ENCODE measurements at places on chromosomes 3 and 15.
A peak's percentile ranks its signal among the peaks of the same experiment; 100 is the strongest.

- DNase-seq, result no peak
Measured at GRCh38 chr3:6528951-6529350, 332.0 kb upstream of the GRM7 start.

GRCh38 chr3:87052499-87053260 lies 61.7 kb upstream of the VGLL3 start:
- no peak for DNase-seq

- DNase-seq, result no peak
Measured at GRCh38 chr15:78242128-78242527, 7.8 kb upstream of the ACSBG1 start.

DNA sequence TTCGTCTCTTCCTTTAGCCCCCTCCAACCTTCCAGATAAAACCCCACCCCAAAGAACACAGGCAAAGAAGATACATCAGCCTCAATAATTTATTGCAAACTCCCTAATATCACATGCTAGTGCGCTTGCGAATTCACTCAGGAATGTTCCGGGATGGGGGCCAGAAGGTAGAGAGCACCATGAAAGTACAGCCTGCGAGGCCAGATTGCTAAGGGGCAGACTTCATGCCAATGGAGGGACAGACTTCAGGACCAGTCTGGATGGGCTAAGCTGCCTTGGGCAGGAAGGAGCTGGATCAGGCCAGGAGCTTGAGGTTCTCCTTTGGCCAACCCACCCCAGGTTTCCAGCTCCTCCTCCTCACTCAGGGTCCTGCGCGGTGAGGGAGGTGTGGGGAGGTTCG lies 13.4 kb downstream of the CIDEC start:
- no peak for DNase-seq

DNA sequence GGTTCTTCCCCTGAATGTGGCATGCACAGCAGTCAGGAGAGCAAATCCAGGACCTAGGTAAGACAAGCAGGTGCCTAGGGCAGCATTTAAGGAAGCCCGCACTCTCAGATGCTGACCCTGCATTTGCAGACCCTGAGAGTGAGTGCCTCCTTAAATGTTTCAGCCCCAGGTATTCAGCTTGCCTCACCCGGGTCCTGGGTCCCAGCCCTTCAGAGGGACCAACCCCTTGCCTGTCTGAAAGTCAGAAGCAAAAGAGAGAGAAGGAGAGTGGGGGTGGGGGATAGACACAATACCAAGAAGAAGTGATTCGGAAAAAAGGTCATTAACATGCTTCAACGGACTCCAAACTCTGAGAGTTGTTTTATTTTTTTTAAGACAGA lies 75.0 kb downstream of the MEGF11 start:
- DNase-seq, result no peak

DNA sequence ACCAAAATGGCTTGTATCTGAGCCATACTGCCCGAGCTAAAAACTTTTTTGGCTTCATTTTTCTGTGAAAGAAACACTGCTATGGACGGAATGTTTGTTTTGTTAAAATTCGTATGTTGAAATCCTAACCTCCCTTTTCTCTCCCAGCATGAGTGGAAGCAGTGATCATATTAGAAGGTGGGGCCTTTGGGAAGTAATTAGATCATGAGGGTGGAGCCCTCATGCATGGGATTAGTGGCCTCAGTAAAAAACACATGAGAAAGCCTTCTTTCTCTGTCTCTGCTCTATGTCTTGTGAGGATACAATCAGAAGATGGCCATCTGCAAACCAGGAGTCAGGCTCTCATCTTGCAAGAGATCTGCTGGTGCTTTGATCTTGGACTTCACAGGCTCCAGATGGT lies 7.4 kb upstream of the FNDC3B start:
- no peak for DNase-seq

GRCh38 chr3:196656213-196656612 lies 16.7 kb downstream of the NRROS start:
- DNase-seq, result no peak

- no peak for DNase-seq
Measured at GRCh38 chr3:87478716-87479115, 202.3 kb upstream of the POU1F1 start.

DNA sequence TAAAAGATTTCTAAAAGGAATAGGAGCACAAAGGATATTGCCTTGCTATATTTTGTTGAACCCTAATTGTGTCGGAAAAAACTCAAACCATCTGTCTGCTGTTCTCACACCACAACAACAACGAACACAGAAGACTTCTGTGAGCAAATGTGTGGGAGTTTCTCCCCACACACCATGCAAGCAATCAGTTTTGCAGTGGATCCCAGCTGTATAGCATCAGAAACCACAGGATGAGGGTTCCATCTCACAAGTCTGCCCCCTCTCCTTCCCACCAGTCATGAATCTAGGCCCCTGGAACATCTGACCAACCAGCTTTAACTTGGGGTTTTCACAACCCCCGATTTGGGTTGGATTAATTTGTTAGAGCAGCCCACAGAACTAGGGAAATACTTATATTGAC lies 91.3 kb upstream of the SLC4A7 start:
- DNase-seq, result no peak

DNA sequence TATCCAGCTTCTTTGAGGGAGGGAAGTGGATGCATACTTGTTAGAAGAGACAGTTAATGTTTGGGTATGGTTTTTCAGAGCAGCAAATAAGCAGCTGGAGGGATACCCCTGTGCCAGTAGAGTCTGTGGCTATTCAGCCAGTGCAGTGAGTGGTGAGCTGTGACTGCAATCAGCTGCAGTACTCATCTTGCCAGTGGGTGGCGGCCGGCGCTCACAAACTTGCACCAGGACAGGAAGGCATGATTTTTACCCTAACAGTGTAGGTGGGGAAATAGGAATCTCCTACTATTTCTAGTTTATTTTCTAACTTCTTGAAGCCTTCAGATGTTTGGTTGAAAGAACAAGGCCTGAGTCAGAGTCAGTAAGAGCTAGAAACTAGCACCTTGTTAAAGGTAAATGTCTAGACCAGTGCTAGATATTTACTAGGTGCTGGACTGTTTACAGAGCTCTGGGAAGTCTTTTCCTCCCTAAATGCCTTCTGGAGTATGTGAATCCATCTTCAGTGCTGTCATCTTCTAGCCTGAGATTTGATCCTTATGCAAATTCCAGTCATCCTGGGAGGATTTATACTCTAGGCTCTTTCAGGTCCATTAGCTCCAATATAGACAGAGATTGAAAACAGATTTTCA lies 23.6 kb downstream of the TIMP4 start:
- no peak for DNase-seq

DNA sequence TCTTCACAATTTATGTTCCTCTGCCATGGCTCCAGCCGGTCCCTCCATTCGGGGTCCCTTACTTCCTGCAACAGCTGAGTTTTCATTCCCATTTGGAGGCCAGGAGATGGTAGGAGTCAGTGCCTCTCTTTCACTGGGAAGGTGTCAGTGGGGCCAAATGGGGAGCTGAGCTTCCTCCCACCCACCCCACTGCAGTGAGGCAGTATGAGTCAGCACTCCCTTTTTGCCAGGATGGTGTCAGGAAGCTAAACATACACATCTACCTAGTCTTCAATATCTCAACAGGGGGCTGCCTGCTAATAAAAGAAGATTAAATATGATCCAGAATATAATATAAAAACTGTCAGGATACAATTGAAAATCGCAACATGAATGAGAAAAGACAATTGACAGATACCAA lies 12.7 kb upstream of the ACTC1 start:
- DNase-seq, result no peak

GRCh38 chr3:126982471-126983175 lies at the start of gene PLXNA1:
TSS of gene PLXNA1 (plus strand) at chr3:126983115. CDS start at chr3:126988594, 5,479 bp downstream.
- peak; percentile 47 for DNase-seq

GRCh38 chr15:95595759-95596158 lies 734.7 kb upstream of the NR2F2 start:
- no peak for DNase-seq

GRCh38 chr3:76049776-76050175 lies 264.4 kb upstream of the ZNF717 start:
- DNase-seq, result no peak

- DNase-seq, result no peak
Measured at GRCh38 chr3:195133462-195133861, 137.5 kb downstream of the XXYLT1 start.

GRCh38 chr3:64467255-64467944 lies 220.4 kb downstream of the ADAMTS9 start:
- DNase-seq, result no peak

DNA sequence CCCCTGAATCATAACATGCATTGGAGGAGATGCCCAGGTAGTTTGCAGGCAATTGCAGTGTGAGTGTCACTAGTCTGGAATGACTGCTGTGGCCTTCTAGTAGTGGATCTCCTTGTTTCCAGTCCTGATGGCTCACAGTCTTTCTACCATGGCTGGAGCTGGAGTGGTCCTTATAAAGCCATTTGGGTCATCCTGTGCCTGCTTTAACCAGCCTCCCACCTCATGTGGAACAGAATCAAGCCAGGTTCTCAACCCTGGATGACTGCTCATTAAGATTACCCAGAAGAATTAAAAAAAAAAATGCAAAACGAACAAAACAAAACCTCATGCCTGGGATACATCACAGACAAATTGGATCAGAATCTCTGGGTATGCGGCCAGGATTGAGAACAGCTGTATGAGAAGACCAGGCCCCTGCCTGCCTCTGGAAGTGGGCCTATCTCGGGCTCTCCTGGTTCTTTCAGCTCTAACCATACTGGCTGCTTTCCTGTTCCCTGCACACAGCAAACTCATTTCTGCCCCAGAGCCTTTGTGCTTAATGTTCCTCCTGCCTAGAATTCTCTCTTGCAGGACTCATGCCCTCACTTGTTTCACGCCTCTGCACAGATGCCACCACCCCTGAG lies 96.4 kb downstream of the ITPR1 start:
- DNase-seq, result no peak

DNA sequence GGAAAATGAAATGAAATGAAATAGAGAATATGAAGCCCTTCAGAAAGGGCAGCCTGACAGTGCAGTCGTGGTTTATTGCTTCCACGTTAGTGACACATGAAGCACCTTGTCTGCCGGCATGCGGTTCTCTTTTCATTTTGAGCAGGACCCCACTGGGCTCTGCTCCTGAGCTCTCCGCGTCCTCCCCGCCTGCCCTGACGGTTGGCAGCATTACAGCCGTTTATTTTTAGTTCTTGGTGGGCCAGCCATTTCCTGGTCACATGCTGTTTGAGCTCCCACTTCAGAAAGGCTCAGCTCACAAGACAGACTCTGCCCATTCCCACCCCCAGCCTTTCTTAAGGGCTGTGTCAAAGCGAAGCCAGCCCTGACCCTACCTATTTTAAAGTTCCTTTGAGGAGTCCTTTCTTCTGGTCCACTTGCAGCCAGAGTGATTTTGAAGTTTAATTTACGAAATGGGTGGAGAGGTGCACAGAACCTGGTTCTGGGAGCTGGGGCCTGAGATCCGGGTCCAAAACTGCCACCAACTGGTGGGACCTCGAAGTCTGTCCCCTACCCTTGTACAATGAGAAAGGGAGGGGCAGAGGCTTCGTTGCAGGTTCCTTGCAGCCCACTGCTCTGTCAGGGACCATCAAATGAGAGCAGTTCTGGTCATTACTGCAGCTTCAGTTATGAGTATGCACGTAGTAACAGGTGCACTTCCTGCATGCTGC lies 60.1 kb downstream of the MGLL start:
- DNase-seq, result no peak

DNA sequence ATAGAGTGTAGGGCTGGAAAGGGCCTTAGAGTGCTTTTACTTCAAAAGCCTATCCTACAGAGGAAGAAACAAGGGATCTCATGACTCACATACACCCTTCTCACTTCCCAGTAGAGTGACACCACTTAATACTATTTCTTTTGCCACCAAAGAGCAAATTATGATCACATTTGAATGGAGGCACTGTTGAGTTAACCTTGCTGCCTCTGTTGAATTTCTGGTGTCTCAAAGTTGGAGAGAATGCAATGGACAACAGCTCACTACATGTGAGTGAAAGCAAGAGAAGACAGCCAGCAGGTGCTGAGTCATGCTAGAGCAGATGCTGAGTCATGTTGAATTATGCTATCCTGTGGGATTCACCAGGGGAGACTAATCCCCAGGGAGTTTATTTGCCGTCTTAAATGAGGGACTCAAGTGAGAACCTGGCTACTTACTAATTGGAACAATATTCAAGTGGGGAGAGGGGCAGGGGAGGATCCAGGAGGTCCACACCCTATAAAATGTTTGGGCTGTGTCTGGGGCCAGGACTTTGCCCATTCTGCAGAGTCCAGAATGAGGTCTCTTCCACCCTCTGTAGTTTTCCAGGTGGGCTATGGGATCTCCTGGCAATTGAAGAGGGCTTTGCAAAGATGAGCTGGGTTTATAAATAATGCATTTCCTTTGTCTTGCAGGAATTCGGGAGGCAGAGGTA lies 35.8 kb downstream of the ST8SIA2 start:
- no peak for DNase-seq

DNA sequence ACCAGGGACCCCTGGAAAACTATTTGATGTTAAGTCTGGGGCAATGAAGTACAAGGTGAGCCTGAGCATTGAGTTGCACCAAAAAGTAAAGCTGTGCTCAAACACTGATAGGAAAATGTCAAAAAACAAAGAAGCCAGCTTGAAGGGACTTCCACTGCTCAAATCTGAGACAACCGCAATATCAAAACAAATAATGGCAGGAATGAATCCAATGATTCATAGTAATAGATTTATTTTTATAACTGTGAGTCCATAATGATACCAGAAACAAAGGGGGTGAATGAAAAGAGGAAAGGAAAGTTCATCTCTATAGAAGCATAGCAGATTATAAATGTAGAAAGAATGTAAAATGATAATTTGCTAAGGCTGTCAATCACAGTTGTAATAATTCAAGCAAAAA lies 237.3 kb upstream of the ZBTB20 start:
- no peak for DNase-seq

DNA sequence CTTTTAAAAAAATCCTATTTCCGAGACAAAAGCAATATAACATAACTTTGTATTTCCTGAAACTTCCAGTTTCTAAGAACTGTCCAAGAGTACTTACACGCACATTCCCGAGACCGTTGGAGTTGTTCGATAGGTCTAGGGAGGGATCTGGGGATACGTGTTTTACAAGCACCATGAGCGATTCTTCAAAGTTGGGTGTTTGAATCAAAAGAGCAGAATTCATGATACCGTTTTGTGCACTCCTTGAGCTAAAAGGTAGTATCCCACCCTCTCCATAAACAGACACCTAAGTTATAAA lies 700 bp upstream of the EDEM1 start:
- DNase-seq, result no peak

GRCh38 chr15:68704496-68705021 lies 116.1 kb downstream of the ANP32A start:
- DNase-seq, result no peak

DNA sequence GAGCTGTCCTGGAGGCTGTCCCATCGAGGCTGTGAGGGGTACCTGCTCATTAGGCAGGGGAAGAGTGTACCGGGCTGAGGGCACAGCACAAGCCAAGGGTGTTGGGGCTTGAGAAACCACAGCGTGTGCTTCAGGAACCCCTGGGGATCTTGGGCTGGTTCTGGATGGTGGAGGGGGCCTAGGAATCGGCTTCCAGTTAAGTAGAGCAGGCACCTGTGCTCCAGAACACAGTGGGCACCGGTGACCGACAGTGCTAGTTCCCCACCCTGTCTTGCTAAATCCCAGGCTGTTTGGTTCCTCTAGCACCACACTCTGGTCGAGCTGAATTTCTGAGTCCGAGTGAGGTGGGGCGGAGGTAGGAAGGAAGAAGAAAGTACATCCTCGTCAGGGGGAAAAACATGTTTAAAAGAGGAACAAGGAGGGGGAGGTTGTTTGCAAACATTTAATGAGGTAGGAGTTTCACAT lies 29.1 kb downstream of the SLC6A6 start:
- no peak for DNase-seq
